ENCODE measurements at places on chromosomes 1 and 21.

DNA sequence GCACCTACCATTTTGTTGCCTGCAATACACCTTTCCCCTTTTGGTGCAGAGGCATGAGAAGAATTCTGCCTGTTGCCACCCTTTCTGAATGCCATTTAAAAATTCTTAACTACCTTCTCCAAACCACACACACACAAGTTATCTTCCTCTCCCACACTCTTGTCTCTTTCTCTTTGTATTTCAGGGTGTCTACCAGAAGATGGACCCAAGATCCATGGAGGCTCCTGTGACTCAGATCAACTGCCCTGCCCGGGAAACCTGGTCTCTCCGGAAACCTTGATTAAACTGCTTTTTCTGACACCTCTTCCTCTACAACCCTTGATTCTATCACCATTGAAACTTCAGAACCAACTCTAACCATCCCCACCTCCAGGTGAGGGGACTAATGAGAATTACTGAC, 2.4 kb upstream of the TARS2 start:
- DNase-seq, result no peak

- DNase-seq, result no peak
Measured at GRCh38 chr1:36300526-36300925, 5.6 kb upstream of the SH3D21 start.

- DNase-seq, result no peak
Measured at GRCh38 chr1:35398739-35399138, 130.2 kb downstream of the ZMYM4 start.

DNA sequence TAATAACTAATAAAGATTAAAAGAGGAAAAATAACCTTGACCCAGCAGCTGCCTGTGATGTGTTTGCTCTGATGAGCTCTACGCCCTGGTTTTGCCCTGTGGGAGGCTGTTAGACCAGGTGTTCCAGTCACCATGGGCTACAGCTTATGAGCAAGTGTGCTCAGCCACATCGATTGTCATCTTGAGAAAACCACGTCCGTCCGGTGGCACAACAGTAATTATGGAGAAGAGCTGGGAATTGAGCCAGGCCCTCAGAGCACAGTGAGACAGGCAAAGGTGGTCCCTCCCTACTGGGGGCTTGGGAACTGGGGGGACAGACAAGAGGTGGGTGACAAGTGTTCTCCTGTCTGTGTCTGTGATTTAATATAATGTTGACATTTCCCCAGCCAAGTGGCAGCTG, 420.5 kb downstream of the MATN1 start:
- DNase-seq, result no peak

DNA sequence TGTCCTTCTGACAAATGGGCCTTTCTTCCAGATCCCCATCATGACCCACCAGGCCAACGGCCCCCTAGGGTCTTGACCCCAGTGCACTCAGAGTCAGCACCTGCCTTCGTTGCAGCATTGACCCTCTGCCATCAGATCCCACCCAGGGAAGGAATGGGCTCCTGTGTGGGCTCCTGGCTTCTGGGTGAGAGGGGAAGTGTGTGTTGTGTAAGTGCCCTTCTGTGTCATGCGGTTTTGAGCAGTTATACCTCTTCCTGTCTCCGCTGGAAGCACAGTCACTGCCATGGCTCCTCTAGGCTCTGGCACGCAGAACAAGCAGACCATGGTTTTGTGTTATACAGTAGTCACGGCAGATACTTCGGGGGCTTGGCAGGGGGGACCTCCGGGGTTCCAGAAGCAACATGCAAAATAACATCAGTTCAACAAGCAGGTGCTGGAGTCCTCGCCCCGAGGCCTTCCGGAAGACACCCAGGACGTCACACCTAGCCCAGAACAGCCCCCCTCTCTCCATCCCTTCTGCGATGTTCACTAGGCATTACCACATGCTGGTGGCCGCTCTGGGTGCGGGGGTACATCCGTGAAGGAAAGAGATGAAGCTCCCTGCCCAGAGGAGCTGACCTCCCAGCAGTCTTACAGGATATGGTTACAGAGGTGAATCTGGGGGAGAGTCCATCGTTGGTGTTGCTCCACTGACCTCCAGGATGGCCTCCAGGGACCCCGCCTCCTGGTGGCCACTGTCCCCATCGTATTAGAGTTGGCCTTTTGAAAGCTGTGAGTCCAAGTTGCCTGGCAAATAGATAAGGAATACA, 17.4 kb upstream of the KCNAB2 start:
- DNase-seq, result peak; percentile 74

DNA sequence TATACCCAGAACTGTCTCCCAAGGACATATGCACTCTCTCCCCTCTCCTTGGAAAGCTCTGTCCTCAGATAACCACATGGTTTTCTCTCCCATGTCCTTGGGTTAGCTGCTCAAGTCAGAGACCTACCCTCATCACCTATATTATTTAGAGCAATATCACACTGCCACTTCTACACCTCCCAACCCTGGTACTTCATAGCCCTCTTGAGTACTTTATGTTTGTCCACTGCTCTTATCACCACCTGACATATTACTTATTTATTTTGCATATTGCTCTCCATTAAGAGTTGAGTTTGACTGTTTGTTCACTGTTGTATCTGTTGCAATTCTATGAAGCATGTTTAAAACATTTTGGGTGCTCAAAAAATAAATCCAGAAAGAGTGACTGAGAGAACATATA, 126.3 kb upstream of the ATP1B1 start:
- DNase-seq, result no peak

GRCh38 chr1:205481218-205481617, 23.3 kb upstream of the CDK18 start:
- no peak for DNase-seq

DNA sequence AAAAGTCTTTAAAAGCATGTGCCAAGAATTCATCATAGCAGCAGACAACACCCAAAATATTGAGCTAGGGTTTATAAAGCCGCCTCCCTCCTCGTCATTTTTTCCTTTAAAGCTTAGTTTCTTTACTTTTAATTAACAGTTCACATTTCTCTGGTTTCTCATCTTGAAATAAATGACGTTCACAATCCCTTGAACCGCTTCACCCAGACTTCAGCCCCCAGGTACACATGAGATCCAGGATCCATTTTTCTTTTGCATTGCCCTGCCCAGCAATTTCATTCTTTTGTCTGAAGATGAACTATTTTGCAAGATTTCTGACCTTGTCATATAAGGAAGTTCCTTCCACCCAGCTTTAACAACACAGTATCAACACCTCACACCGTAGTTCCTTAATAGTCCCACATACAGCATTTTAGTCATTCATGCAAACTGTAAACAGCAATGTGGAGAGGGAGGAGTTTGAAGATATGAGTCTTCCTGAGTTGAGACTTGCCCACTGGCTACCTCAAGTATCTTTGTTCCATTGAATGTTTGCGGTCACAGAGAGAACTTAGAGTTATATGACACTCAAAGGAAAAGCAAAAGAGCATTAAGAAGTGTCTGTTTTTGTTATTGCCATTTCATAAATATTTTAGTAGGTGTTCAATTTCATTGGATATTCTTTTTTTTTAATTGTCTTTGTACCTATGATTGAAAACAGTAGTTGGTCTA, 35.3 kb upstream of the CACYBP start:
- peak; percentile 70 for DNase-seq

GRCh38 chr1:177926201-177926600, 43.7 kb downstream of the SEC16B start:
- no peak for DNase-seq

DNA sequence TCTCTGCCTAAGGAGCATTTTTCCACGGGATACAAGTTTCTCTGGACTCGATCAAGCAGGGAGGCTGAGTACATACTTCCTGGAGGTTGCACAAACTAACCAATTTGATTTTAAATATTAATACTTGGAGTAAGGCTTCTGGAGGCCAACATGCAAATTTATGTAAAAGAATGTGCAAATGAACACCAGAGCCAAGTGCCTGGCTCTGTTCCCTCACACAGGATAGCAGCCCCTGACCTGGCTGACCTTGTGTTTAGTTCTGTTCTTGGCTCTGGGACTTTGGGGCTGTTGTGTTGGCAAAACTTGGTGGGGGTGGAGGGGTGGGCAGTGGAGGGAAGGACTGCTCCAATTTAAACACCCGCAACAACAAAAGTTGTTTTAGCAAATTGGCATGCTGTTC, 34.2 kb downstream of the CNIH3 start:
- DNase-seq, result no peak

GRCh38 chr1:153963850-153964331, 554 bp upstream of the SLC39A1 start:
- DNase-seq, result no peak

GRCh38 chr1:208248991-208249696, 5.0 kb upstream of the PLXNA2 start:
- no peak for DNase-seq

DNA sequence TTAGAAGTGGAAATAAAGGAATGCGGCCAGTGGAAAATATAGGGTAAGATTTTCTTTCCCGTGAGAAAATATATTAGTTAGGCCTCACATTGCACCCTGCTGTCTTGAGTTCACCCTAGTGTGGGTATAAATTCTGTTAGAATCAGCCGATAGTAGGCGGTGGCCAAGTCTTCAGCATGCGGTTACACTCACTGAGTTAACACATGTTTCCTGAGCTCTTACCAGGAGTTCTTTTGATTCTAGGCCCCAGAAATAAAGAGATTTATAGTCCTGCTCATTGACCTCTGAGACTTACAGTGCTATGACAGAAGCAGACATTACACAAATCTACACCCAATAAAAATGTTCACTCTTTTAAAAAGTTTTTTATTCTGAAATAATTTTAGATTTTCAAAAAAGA, 279.3 kb upstream of the LRRC7 start:
- DNase-seq, result no peak

- peak; percentile 60 for DNase-seq
Measured at GRCh38 chr21:42614396-42614795, 39.0 kb upstream of the PDE9A start.

GRCh38 chr1:10286244-10286643, 75.9 kb downstream of the KIF1B start:
- no peak for DNase-seq

GRCh38 chr1:1758692-1759455, 19.4 kb downstream of the NADK start:
- DNase-seq, result no peak

DNA sequence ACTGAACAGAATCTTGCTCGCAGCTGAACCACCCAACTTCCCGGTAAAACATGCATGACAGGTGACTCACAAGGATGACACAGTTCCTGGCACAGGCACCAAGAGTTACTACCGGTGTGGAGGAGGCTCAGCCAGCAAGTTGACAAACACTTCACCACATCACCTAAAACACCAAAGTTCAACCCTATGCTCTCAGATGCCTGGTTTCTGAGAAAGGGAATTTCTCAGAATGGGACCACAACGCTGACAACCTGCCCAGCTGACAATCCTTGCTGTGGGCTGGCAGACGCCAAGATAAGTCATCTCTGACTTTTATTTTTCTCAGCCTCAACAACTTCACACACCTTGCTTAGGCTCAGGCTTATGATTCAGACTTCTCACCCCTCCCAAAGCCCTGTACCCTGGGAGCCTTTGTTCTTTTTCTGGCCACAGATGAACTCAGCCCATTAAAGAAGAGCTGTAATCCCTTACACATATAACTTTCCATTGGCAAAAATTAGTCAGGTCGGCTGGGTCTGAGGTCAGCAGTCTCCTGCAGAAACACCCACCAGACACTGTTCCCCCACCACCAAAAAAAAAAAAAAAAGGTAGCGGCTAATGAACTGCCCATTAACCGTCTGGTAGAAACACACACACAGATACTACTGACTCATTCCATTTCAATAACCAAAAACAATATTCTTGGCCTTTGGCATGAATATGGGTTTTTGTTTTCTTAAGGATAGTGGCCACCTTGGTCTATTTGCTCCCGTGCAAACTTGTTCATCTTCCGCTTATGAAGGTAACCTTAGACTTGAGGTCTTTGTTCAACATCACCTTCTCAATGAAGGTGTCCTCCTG, 10.8 kb upstream of the TIAM1 start:
- peak; percentile 90 for DNase-seq

- DNase-seq, result no peak
Measured at GRCh38 chr1:78045563-78045925, 222 bp upstream of the GIPC2 start.

DNA sequence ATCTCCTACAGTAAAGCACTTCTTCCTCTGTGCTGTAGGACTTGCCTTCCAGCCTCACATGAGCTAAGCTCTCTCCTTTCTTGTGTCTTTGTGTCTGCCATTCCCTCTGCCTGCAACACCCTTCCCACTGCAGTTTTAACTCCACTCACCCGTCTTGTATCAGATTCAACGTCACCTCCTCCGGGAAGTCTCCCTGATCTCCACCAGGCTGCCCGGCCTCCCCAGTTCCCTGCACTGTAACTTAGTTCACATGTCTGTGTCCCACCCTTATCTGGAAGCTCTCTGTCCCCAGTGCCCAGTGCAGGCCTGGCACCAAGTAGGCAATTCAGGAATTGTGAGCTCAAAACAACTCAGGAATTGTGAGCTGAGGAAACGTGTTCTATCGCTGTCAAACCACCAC, 96.4 kb downstream of the GLIS1 start:
- DNase-seq, result no peak

- DNase-seq, result no peak
Measured at GRCh38 chr1:109786531-109787021, 22.9 kb upstream of the EPS8L3 start.

DNA sequence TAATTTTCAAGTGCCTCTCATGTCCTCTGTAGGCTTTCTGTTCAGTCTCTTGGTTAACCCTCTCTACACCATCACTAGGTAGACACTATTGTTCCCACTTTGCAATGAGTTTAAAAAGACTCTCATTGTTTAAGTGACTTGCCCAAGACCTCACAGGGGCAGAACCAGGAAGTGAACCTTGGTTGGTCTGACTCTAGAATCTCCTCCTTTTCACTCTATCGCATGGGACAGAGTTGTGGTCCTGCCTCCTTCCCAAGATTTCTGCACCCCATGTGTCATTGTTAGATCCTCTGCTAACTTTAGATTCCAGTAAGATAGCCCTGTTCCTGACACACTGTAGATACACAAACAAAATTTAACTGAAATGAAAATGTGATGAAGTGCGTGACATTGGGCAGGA, 481.7 kb upstream of the USP24 start:
- no peak for DNase-seq

GRCh38 chr1:170885551-170885950, 49.8 kb upstream of the MROH9 start:
- DNase-seq, result no peak

- no peak for DNase-seq
Measured at GRCh38 chr1:197156692-197157091, 10.2 kb upstream of the ASPM start.

DNA sequence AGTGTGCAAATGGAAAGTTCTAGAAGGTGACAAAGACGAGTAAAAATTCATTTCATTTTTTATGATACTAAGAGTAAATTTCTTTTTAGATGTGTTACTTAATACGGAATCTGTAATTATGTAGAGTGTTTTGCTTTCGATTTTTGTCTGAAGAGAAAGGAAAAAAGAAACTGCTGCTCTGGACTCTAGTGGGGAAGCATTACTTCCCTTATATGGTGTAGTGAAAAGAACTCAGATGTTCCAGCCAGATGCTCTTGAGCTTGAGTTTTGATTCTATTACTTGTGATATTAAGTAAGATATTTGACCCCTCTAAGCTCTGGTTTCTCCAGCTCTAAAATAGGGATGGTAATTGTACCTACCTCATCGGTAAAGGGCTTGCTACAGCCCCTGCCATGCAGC, 12.2 kb upstream of the GPR161 start:
- no peak for DNase-seq

All from CD4-positive, alpha-beta T cell treated with Interleukin-6 at 100 ng/mL for 8 hours (primary cell).